NCI-H226 (cell line): ENCODE measurements at places on chromosomes 7 and 10.

DNA sequence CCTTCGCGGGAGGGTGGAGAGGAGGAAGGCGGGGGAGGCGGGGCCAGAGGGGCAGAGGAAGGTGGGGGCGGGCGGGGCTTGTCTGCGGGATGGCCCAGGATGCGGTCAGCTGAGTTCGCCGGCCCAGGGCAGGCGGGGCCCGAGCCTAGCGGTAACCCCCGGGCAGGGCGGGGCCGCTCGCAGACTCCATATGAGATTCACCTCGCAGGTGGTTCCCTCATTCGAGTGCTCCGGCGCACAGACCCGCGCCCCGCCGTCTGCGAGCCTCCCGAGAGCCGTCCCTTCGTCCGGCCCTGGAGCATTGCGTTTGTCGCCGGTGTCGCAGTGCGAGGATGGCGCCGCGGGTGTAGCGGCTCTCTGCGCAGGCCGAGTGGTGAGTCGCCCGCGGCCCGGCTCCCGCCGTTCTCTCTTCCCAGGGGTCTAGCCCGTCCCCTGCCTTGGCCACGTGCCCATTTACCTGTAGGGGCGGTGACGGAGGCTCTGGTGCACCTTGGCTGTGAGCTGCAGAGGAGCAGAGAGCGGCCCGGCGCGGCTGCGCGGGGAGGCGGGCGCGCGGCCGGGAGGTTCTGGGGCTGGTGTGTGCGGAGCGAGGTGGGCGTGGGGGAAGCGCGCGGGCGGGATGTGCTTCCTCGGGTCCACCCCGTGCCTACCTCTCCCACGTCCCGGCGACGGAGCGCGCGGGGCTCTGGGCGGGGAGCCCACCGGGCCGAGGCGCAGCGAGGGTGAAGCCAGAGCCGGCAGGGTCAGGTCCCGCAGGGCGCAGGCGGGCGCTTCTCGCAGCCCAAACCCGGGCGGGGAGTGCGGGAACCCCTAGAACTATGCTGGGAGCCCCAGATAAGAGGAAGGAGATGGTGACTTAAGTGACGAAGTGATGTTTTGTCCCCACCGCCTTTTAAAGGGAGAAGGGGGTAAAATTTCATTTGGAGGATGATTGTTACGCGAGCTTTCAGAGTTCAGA lies at the start of gene UPP1:
Gene UPP1 (plus strand): TSS at position 220 of the 958 bp plus-strand sequence. CDS start 5,519 bp downstream, outside the sequence.
- DNase-seq, result no peak

- DNase-seq, result no peak
These were observed 5.4 kb upstream of the DMTF1 start for GRCh38 chr7:87146740-87147386.

DNA sequence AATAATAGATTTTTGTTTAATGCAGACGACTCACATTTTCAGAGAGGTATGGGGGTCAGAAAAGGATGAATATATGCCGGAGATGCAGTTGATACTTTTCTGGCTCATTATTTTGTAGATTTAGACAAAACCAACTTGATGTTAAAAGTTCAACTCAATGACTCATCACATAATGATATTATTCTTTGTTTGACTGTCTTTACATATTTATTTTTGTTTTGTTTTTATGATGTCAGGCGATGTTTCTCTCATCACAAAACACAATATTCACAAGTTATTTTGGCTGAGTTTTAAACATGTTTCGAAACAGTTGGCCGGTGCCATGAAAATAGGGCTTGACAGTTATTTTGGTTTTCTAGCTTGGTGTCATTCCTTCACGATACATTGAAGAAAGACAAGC lies 1.3 kb downstream of the GJD4 start:
- no peak for DNase-seq

GRCh38 chr10:63155388-63156020 lies 22.4 kb downstream of the NRBF2 start:
- DNase-seq, result no peak

DNA sequence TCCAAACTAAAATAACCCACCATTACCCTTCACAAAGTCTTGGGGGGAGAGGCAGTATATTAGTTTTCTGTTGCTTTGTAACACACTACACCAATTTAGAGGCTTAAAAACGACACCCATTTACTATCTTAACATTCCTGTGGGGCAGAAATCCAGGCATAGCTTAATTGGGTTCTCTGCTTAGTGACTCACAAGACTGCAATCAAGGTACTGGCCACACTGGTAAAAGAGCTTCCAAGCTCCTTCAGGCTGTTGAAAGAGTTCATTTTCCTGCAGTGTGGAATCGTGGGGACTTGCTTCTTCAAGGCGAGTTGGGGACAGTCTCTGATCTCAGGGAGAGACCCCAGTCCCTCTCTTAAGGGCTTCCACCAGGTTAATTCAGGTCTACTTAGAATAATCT lies 139.1 kb downstream of the XPNPEP1 start:
- DNase-seq, result no peak

DNA sequence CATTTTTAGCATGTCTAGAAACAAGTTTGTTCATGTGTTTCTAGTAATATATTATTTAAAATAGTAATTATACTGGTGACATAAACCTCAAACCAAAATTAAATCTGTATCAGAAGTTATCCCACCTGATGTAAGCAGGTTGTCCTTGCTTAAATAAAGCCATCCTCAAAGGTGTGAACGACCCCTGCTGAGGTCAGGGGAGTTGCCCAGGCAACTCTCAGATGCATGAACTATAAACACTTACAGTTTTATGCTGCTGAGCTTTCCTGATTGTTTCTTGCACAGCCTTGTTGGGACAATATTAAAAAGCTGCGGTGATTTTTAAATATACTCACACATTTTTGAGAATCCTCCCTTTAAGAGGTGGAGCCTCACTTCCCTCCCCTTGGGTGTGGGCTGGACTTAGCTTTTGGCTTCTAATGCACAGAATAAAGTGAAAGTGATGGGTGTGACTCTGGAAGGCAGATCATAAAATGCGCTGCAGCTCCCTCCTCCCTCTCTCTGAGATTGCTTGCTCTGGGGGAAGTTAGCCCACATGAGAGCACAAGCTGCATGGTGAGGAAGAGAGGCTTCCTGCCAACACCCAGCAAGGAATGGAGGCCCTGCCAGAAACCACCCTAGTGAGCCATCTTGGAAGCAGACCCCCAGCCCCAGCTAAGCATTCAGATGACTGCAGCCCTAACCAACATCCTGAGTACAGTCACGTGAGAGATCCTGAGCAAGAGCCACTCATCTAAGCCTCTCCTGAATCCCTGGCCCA lies 152.7 kb downstream of the SKIDA1 start:
- DNase-seq, result peak; percentile 96

- peak; percentile 78 for DNase-seq
These were observed 82.1 kb upstream of the PRPS1L1 start for GRCh38 chr7:18109762-18110161.

DNA sequence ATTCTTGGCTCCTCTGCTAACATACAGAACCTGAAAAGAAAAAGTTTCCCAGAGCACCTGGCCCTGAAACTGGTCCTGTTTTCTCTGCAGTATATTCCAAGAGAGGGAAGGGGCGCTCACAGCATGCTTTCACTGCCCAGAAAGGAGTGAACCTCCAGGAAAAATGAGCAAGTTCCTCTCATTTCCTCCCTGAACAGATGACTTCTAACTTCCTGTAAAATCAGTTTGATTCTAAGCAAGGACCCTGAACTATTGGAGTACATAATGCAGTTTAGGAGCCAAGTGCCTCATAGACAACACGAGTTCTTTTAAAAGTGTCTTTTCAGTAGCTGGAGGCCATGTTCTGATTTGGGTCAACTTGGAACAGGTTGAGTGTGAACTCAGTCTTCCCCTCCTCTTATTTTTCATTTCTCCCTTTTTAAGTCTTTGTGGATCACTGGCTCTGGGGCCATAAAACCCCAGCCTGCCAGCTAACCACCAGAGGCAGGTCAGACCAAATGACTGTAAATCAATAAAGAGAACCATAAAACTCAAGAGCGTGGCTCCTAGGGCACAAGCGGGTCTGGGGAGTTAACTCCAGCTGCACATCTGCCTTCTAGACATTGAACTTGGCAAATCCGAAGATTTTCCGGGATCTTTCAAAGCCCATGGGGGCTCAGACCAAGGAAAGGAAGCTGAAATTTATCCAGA lies 5.9 kb upstream of the LRRC18 start:
- DNase-seq, result no peak

GRCh38 chr7:116041615-116042014 lies 11.1 kb upstream of the TFEC start:
- DNase-seq, result no peak

DNA sequence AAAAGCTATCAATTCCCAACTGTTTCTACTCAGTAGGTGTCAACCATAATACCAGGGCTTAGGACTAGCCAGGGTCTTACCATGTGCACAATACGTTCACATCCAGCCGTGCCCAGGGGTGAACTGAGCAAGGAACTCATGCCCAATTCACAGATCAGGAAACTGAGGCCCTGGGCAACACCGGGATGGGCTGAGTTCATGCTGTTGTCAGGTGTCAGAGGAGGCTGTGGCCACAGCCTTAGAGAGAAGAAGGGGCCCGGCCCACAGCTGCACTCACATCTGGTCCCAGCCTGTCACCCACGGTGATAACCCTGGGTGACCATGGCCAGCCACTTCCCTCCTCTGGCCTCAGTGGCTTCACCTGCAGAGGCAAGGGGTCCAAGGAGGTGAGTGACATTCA lies 92.0 kb downstream of the FAM53B start:
- no peak for DNase-seq

DNA sequence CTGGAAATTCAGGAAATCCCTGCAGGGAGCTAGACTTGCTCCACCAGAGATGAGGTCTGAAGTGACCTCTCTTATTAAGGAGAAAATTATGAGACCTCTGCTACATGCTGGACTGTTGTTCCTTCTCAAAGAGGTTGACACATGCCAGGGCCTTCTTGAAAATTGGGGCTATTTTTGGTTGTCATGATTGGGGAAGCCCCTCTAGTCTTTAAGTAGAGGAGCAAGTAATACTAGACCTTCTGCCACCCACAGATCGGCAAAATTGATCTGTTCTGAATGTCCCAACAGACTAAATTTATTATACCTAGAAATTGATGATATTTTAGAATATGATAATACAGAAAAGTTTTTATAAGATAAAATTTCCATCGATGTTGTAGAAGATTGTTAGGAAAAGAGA lies 160.8 kb upstream of the GRB10 start:
- DNase-seq, result no peak

DNA sequence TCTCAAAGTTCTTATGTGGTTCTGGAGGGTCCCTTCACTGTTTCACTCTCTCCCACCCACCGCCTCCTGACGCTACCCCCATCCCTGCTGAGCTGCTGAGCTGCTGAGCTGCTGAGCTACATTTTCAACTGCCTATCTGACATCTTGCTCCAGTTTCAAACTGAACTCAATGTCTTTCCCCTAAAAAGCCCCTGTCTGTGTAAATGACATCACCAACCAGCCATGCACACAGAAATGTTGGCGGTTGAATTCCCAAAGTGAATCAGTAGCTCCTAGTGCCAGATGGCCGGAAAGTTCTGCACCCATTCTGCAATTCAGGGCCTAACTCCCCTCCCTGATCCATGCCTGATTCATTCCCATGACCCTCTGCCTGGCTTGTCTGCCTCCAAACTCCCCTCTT lies 71.2 kb downstream of the WNT2 start:
- DNase-seq, result no peak

DNA sequence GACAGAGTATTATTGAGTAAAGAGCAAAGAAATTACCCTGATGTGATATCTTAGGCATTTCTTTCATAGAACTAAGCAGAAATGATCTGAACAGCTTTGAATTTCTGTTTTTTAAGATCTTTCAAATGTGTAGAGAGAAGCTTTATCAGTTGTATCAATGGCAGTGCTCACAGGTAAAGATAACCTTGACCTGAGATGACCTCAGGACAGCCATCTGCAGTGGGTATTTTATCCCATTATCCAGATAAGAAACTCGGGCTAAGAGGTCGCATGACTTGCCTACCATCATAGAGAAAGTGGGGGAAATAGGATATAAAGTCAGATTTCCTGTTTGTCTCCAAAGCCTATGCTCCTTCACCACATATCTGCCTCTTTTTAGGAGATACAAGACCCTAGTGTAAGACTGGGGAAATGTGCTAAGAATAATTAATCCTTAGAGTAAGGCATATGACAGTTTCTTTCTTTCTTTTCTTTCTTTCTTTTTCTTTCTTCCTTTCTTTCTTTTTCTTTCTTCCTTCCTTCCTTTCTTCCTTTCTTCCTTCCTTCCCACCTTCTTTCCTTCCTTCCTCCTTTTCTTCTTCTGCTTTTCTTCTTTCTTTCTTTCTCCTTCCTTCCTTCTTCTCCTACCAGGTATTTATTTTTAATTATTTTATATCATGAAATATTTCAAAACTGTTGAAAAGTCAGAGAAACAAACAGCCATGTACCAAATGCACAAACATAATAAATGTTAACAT lies 10.9 kb downstream of the PLA2G12B start:
- DNase-seq, result no peak

DNA sequence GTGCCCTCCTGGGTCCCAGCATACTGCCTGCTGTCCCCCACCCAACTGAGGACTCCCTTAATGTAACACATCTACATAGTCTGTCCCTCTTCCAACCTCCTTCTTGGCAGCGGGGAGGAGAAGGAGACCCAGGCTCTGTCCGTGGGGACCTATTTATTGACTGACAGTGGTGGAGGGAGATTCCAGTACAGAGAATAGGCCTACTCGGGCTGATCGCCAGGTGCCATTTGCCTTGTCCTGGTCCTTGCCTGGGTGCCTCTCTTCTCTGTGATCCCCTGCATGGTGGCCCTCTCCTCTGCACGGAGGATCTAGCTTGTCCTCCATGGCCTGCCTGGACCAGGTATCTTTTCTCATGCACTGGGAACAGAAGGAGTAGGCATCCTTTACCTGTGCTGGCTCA lies 17.0 kb downstream of the GHRHR start:
- no peak for DNase-seq

- no peak for DNase-seq
These were observed 417.3 kb downstream of the RPS24 start for GRCh38 chr10:78450807-78451485.

- peak; percentile 38 for DNase-seq
These were observed 47.3 kb upstream of the BHLHA15 start for GRCh38 chr7:98163704-98164494.

DNA sequence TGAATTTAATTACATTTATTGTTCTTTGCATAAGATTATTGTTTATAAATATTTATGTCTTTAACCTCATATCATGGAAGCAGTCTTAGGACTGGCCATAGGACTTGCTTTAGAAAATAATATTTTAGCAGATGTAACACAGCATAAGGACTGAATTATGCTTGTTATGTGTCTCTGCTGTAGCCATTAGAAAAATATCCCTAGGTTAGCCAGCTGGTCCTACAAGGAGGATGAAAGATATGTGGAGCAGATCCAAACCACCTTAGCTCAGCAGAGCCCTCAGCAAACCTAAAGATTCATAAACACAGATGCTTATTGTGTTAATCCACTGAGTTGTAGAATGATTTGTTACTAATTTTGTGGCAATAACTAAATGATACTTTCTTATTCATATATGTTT lies 166.0 kb upstream of the COL1A2 start:
- no peak for DNase-seq

- no peak for DNase-seq
These were observed 3.5 kb upstream of the LMBR1 start for GRCh38 chr7:156896388-156897022.

- no peak for DNase-seq
These were observed 343.7 kb upstream of the GALNT17 start for GRCh38 chr7:70788276-70788675.
